NCI-H510A (cell line): ENCODE measurements at places on chromosomes 6 and 20.

DNA sequence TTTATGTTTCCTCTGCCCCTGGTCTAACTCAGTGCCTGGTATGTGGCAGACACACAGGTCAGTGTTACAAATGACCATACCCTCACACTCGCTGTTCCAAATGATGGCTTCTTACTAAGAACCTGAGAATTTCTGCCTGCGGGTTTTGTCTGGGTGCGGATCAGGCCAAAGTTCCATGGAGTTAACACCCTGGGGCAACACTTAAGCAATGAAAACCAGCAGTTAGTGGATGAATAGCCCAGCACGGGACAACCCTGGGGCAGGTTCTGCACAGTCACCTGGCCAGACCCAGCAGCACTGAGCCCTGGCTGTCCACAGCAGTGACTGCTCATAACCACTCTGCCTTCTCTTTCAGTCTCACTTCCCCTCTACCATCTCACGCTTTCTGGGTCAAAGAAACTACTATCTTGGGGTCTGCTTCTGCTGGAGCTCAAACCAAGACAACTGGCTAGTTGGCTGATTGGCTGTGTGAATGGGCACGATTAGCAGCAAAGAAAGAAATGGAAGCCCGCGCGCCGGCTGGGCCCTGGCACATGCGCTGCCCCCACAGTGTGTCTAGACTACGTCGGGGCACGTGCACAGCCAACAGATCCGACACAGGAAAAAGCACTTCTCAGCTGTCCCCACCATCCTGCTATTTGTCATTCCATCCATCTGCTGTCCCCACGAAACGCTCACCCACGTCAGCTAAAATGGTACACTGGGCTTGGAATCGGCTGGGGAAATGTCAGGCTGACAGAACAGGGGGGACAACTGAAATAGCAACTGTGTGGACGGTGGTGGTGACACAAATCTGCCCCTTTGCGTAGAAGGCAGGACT lies 36.6 kb downstream of the MGME1 start:
- no peak for DNase-seq

DNA sequence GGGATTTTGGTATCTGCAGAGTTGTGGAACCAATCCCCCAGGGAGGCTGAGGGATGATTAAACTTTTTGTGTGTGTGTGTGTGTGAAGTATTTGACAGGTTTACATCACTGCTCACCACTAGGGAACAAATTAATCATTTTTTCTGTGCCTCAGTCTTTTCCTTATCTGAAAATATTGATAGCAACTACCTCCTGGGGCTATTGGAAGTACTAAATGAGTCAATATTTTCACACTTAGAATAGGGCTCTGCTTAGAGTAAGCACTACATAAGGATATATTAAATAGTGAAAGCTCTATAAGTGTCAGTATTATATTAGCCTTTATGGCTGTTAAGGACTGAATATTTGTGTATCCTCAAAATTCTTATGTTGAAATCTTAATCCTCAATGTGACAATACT lies 155.2 kb upstream of the UST start:
- DNase-seq: no peak

DNA sequence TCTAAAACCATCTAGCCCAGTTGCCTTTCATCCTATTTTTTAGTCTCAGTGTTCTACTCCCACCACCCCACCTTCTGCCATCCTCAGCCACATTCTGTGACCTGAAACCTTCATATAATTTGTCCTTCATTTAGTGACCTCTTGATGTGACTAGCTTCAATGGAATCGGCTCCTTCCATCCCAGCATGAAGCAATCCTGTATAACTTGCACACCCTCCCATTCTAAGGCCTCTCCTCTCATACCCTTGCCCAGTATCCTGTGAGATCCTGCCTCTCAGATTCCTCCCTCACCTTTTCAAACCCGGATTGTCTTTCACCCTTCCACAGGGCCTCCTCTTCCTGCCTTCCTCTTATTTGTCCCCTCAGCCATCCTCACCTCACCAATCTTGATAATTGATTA lies 3.1 kb downstream of the ZNF76 start:
- DNase-seq: no peak

GRCh38 chr6:31577579-31577966 lies 2.2 kb downstream of the TNF start:
- no peak for DNase-seq

DNA sequence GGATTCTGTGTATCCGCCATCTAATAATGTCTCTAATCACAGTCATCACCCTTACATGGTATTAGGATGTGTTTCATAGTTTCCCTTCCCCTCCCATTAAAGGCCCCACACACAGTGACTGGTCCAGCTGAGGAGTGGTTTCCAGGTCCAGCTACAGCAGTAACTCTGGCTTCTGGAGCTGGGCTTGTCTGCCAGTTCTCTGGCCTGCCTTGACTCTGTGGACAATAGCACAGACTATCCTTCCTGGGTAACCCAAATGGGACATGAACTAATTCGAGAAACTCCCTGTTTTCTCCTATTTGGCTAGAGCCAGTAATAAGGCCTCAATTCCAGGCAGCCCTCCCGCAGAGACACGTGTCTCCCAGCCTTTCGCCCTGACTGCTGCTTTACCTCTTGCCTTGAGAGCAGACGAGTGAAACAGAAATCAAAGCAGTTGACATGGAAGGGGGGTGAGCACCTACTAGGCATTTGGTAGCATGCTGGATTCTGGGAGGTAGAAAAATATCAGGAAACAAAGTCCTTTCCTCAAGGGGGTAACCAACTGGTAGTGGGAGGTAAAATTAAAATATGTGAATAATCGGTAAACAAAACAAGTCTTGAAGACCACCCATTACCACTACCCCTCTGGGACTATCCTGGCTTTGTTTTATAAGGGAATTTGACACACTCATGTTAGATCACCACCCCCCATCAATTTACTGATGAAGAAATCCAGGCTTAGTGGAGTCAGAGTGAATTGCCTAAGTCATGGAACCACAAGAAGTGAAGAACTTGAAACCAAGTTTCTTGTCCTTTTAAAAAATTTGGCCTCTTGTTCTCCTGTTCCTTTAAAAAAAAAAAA lies 1.2 kb downstream of the TRAF3IP2 start:
- no peak for DNase-seq

DNA sequence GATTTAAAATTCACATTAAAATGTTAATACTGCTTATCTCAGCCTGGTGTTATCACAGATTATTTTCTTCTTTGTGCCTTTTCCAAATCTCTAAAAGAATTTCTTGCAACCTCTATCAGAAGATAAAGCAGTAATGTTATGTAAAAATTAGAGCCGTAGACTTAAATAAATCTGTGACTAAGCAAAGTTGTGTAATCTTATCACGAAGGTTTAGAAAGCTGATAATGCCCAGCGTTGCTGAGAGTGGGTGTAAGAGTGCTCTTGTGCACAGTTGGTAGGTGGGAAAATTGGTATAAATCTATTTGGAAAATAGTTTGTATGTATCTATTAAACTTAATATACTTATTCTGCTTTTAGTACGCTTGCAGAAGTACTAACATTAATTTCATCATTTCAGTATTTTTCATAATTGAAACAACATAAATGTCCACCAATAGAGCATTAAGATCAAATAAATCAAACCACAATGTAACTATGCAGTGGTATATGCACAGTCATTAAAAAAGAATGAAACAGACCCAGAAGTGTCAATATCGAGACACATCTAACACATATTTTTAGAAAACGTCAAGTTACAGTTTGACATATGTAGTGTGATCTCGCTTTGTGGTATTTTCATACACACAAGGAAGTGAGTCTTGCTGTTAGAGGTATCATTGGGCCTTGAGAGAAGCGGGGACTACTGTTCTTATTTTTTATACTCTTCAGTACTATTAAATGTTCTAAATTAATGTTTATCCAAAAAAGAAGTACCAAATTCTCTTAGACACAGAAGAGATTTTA lies 54.4 kb upstream of the PBOV1 start:
- no peak for DNase-seq

DNA sequence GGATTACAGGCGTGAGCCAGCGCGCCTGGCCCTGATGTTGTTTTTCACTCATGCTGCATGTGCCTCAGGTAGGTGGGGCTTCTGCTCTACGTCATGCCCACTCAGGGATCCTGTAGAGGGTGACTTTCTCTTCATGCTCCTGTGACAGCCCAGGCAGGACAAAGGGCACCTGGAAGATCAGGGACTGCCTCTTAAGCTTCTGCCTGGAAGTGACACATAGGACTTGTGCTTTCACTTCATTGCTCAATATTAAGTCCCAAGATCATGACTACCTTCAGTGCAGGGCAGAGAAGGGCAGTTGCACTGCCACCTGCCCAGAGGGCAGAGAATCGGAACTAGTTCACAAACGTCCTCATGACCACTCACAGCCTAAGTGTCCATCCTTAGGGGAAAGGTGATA lies 249.5 kb upstream of the SULF2 start:
- DNase-seq: no peak

DNA sequence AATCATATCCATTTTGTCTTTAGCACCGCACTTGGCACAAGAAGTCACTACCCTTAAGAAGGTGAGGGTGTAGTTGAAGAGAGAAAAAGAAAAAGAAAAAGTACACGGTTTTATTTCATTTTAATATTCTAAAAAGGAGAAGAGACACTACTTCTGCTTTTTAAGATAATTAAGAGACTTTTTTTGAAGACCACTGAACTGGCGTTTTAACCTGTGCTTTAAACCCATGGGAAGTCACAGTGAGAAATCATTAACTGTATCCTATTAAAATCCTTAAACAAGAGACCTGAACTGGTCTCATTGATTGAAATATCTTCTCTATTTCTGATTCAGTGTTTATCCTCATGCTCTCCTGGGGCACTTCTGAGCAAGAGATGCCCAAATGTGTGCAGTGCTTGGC lies 243.5 kb downstream of the TMEM242 start:
- DNase-seq: no peak

- no peak for DNase-seq
These were observed 69.0 kb downstream of the ZHX3 start for GRCh38 chr20:41248368-41249024.

DNA sequence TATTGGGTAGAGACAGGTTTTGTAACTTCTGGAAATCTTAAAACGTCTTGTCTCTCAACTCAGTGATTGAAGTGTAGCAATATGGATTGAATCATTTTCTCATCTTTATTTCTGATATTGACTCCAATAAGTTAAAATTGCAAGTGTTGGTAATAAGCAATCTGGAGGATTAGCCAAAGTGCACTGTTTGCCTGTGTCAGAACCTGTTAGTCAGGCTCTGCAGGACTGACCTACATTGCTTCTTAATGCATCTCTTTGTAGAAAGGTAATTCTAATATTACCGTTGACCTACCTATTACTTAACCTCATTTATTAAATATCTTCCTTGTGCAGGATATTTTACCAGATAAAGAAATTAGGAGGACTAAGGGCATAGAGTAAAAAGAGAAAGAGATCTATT lies 484.0 kb upstream of the CITED2 start:
- no peak for DNase-seq

DNA sequence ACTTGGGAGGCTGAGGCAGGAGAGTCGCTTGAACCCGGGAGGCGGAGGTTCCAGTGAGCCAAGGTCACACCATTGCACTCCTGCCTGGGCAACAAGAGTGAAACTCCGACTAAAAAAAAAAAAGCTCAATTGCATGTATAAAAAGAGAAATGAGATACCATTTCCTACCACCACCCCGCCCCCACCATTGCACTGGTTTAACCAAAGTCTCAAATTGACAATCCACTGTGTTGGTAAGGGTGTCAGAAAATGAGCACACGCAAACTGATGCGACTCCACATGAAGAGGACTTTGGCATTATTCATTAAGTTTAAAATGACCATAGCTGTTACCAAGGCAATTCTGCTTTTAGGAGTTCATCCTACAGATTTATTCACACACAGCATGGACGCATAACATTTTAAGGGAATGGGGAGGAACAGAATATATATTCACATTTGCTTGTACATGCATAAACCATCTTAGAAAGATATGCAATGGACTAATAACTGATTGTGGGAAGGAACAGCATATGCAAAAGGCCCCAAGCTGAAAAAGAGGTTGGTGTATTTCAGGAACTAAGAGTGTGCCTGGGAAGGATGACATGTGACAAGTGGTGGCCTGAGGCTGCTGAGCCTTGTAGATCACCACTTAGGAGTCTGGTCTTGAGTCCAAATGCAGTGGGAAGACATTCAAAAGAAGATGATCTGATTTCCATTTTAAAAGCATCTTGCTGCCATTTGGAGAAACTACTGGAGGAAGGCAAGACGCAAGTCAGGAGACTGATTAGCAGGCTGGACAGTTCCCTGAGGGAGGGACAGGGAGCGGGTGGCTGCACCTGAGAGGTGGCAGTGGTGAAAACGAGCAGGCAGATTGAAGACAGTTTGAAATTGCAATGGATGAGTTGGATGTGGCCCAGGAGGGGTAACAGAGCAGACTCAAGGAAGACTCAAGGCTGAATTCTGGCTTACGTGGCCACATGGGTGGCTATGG lies 37.2 kb upstream of the PTPN1 start:
- no peak for DNase-seq

DNA sequence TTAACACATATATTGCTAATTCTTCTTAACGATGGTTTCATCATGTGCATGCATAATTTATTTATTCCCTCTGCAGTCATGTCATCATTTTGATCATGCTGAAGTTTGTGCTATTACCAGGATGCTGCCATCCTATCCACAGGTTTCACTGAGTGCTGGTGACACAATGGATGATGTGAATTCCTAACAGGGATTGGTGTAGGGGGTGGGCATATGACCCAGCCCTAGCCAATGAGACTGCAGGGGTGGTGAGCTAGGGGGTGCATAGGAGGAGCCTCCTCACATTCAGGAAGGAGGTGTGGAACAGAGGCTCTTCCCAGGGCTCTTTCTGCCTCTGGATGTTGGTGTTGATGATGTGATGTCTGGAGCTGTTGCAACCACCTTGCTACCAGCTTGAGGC lies 7.5 kb downstream of the CST5 start:
- DNase-seq: no peak

- DNase-seq: peak; percentile 61
These were observed 121.0 kb downstream of the QRSL1 start for GRCh38 chr6:106750142-106750918.

DNA sequence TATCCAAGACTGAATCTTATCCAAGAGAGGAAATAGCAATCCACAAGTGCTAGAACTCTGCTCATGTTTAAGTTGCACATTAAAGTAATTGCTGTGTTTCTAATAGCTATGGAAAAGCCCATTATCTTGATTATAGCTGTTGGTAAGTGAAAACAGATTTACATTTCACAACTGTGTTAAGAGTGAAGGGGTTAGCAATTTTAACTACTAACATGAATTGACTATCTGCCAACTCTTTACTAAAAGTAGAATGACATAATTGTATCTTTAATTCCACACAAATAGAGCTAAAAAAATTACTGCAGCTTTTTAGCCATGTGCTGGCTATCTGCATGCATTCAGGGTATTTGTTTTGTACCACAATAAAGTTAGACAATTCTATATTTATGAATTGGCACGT lies 277.9 kb upstream of the IRAK1BP1 start:
- DNase-seq: no peak

- no peak for DNase-seq
These were observed 1.6 kb downstream of the CLVS2 start for GRCh38 chr6:122997541-122998150.

GRCh38 chr6:107360476-107360875 lies 98.9 kb downstream of the PDSS2 start:
- DNase-seq: no peak

GRCh38 chr6:1080453-1081337 lies 231.2 kb upstream of the FOXQ1 start:
- DNase-seq: no peak
